Central memory CD4-positive, alpha-beta T cell (primary cell): ENCODE measurements at places on chromosomes 2 and 18.

DNA sequence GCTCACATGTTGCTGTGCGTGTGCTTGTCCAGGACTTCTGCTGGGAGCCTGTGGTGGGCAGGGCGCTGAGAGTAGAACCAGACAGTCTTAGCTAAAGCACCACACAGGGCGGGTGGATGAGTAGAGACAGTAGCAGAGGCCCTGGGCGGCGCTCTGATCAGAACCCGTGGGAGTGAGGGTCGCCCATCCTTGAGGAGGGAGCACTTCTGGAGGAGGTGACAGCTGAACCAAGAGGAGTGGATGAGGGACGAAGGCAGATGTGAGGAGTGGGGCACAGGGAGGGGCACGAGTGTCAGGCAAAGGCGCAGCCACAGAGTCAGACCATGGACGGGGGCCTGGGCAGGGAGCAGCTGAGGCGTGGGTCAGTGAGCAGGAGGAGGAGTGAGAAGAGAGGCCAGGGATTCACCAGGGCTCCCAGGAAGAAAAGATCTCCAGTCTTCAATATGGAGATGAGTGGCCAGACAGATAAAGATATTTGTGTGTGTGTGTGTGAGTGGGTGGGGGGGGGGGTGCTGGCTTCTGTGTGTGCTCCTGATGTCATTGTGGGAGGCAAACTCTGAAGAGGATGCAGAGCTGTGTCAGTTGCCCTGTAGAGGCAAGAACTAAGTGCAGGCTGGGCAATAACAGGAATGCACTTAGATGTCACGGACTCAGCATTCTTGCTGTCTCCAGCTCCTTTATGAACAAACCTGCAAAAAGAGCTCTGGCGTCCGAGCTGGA lies 79.6 kb downstream of the TPO start:
- no peak for DNase-seq

- no peak for DNase-seq
These were observed 187.0 kb upstream of the FN1 start for GRCh38 chr2:215622837-215623236.

GRCh38 chr2:30358842-30359241 lies 88.2 kb upstream of the LCLAT1 start:
- DNase-seq, result no peak

DNA sequence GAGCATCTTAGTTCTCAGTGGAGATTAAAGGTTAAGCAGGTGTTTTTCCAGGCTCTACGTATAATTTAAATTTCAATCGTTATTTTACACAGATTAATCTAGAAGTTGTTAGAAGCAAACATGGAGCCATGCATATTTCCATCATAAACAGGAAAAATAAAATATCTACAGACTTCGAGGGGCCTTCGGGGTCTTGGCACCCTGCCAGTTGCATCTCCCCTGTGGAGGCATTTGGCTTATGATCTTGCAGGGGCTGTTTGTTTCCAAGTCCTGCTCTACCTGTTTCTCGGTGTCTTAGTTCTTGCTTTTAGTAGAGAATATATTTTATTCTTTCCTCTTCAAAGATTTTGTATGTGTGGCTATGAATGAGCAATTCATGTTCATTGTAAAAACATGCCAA lies 67.2 kb upstream of the FAM136A start:
- no peak for DNase-seq

- DNase-seq, result no peak
These were observed 143.1 kb downstream of the FHOD3 start for GRCh38 chr18:36440614-36441013.

GRCh38 chr2:69701100-69701945 lies 40.6 kb upstream of the ANXA4 start:
- no peak for DNase-seq

DNA sequence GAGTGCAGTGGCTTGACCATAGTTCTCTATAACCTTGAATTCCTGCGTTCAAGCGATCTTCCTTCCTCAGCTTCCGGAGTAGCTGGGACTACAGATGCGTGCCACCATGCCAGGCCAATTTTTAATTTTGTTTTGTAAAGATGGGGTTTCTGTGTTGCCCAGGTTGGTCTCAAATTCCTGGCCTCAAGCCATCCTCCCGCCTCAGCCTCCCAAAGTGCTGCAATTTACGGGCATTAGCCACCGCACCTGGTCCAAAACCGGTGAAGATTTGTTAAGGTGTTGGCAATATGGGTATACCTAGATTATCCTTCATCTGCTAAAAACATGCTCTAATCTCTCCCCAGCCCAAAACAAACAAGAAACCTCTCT lies 1.3 kb upstream of the EIF2AK3 start:
- DNase-seq, result no peak

DNA sequence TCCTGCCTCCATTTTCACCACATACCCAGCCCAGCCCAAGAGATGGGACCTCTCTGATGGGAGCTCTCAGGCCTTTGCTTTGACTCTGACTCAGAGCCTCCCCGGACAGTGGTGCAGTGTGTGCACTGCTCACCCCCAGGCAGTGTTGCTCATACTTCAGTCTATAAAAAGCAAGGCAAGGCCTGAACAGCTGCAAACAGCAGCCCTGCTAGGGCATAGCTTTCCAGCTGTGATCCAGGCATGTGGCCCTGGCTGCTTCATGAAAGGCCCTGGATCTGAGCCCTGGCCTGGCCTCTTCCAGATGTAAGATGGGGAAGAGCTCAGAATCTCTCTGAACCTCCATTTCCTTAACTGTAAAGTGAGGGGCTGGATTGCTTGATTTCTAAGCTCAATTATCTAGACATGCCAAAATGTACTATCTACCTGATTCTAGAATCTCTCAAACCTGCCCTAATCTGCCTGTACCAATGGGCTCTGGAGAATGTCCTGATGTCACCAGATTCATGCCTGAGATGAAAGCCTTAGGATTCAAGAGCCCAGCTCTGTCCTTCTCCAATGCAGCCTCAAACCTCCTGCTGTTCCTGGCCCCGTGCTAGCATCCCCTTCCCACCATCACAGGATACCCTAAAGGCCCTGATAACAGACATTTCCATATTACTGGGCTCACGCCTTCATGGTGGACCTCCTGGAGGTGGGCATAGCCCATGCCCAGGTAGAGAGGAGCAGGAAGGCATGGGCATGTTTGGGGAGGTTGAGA lies 206.9 kb downstream of the ARL4C start:
- no peak for DNase-seq

DNA sequence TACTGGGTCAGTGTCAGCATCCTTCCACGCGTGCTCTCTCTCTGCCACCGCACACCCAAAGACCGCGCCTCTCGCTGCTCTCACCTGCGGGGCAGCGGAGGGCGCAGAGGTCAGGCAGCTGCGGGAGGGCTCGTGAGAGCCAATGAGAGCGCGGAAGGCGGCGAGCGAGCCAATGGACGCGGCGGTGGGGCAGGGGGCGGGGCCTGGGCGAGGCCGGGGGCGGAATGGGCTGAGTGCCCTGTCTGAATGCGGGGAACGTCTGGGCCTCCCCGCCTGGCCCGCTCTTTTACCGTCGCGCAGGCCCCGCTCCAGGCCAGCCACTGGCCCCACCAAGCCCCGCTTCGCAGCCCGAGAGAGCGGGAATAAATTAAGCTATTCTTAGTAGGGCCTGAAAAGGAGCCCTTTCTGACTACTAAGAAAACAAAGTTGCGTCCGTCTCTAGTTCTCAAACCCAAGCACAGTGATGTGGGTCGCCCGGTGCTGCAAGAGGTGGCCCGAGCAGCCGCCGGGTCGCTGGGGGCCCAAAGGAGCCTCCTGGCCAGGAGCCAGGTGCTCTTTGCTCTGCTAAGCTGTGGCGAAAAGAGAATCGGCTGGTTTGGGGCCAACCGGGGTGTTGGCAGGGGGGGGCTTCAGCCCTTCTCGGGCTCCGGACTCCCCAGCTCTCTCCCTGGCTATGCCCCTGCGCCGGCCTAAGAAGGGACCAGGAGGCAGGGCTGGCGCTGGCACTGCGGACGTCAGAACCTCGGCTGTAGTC lies 81.1 kb upstream of the GLI2 start:
- DNase-seq, result no peak

- DNase-seq, result no peak
These were observed 255.7 kb downstream of the HNMT start for GRCh38 chr2:138219961-138220360.

DNA sequence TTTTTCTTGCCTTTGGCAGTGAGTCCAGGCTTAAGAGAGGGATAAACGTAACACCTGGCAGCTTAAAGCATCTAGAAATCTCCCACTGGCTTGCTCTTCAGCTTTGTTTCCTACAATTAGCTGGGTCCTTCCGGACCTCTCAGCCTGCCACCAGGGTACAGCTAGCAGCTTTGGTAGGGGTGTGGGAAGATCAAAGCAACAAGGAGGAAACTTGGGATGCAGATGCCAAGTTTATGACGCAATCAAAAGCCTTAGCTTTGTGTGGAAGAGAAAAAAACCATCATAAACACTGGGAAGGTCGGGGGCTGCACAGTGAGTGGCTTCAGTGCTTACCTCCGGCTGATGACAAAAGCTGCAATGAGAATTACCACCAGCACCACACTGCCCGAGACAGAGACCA lies 116.9 kb downstream of the EPHA4 start:
- DNase-seq, result no peak

DNA sequence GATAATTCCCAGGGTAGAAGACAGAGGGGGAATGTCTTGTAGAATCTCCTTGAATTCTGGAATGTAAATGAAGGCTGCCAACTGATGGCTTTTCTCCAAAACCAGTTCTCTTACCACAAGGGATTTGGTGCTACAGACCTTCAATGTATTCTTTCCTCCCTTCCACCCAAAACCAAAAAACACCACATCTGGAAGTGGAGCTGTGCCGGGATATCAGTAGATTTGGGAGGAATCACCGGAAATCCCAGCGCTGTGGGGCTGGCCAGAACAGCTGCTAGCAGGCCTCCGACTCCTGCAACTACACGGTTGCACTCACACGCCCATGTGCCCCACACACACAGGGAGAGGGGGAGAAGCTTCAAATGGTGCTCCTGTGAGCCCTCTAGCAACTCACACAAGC lies 45.7 kb downstream of the RPL31 start:
- DNase-seq, result no peak

GRCh38 chr2:200319548-200320337 lies 13.2 kb downstream of the SPATS2L start:
- no peak for DNase-seq

DNA sequence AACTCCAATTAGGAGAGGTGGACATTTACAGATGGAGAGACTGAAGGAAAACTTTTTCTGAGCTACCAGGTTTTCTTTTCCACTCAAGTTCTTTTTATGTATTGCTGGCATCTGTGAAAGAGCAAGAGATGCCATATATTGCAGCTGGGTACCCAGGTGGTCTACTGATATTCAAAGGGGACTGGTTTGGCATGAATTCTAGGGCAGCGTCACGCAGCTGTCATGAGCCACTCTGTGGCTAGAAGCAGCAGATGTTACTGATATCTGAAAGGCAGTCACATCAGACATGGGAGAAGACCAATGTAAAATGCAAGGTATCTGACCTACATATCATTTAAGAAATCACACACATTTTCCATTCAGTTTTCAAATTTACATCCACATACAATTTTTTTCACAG lies 408.8 kb downstream of the GALNT13 start:
- DNase-seq, result no peak

GRCh38 chr2:165667375-165667774 lies 126.7 kb downstream of the GALNT3 start:
- DNase-seq, result no peak

- DNase-seq, result no peak
These were observed 167.2 kb downstream of the SS18 start for GRCh38 chr18:25923193-25923592.

GRCh38 chr2:155525199-155525598 lies 807.3 kb downstream of the NR4A2 start:
- no peak for DNase-seq

DNA sequence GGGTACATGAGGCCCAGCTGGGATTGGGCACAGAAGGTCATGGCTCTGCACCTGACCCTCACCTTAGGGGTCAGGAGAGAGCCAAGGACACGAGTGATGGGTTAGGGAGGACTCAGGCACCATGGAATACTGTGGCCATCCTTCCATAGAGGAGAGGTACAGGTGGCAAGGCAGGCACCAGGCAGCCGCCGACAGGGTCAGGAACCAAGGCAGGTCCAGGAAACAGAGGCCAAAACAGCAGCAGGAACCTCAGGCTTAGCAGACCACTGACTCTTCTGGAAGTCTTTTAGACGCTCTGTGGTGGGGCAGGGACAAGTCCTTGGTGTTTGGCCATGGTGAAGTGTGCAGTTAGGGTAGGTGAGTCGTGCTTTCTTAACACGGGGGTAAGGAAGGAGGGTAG lies 128.0 kb downstream of the NEDD4L start:
- DNase-seq, result no peak

GRCh38 chr2:58911877-58912276 lies 670.8 kb upstream of the FANCL start:
- DNase-seq, result no peak

GRCh38 chr2:23549821-23550530 lies 165.0 kb downstream of the KLHL29 start:
- no peak for DNase-seq
